ENCODE measurements at places on chromosomes 4 and X.

DNA sequence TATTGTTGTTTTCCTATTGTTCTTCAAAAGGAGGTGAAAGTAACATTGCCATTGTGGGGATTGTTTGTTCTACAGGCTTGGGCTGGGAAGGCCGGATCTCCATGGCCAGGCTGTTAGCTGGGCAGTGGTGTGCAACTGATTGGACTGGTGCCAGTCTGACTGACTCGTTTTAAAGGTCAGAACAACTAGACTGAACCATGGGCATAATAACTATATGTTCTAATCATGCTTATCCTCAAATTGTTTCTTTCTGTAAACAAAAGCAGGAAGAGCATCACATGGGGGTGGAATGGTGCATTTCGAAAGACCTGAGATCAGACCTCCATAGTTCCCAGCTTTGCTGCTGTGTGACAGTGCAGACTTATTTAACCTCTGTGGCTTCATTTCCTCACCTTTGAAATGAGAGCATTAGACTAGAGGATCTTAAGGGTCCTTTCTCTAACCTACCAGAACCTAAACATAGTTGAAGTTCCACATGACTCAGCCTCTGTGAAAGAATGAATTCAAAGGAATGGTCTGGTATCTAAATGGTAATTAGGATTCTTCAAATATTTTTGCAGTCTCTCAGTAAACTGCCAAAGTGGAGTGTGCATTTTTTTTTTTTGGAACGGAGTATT is 66.7 kb upstream of the PGRMC2 start:
- no peaks in the 10 kb centered on the region for H3K36me3 ChIP-seq
- H3K4me3 ChIP-seq, result no peak overlapping the region
- H3K27ac ChIP-seq, result peak overlapping the region; percentile 50
- no peaks in the 10 kb centered on the region for H3K27me3 ChIP-seq
- peaks cover 14% of the 10 kb centered on the region for H3K4me1 ChIP-seq

DNA sequence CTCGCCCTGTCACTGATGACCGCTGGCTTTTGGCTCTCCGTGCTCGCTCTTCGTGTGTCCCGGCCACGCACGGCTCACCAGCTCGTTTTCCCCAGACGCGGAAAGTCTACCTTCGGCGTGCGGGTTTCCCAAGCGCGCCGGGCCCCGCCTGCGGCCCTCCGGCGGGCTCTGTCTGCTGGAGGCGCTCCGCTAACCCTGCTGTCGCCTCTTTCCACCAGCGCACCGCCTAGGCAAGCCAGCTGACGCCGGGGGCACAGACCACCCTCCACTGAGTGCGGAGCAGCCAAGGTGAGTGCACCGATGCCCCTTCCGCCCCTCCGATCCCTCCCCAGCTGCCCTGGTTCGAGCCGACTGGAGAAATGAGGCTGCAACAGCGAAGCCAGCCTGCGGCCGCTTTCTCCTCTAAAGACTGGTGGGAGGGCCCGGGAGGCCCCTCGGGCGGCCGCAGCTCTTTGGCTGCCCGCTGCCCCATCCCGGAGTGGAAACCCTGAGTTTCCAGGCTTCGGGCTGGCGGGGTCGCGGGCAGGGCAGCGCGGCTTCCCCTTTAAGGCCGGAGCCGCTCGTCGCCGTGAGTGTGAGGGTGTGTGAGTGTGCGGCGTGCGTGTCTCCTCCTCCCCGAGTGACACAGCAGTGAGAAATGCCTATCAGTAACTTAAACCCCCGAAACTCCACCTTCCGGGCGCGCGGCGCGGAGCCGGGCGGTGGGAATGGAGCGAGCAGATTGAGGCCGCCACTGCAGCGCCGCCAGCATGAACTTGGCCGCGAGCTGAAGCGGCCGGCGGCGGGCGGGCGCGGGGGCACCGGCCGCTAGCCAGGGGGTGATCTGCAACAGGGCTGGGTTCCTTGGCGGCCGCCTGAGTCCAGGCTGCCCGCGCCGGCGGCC is at the start of gene MAMLD1:
Gene MAMLD1, plus strand, starts transcription at position 719 of the 883 bp plus-strand sequence. CDS start 82,200 bp downstream, outside the sequence.
- peak within 1 kb of the TSS; percentile 61 for H3K27ac ChIP-seq
- peaks cover 57% of the 10 kb centered on the region for H3K36me3 ChIP-seq
- peak within 1 kb of the TSS; percentile 84 for H3K4me3 ChIP-seq
- H3K4me1 ChIP-seq, result peaks cover 47% of the 10 kb centered on the region
- DNase-seq, result peak; percentile 70

- no peaks in the 10 kb centered on the region for H3K27me3 ChIP-seq
- H3K27ac ChIP-seq, result no peak overlapping the region
- no peaks in the 10 kb centered on the region for H3K4me1 ChIP-seq
- no peaks in the 10 kb centered on the region for H3K36me3 ChIP-seq
Measured at GRCh38 chrX:153739754-153740486, 15.3 kb downstream of the ABCD1 start.

- no peaks in the 10 kb centered on the region for H3K36me3 ChIP-seq
- no peak for DNase-seq
- H3K27me3 ChIP-seq, result no peaks in the 10 kb centered on the region
Measured at GRCh38 chrX:137547291-137547690, 18.6 kb upstream of the ZIC3 start.

- H3K27me3 ChIP-seq, result no peaks in the 10 kb centered on the region
- H3K36me3 ChIP-seq, result peaks cover 11% of the 10 kb centered on the region
- H3K4me1 ChIP-seq, result no peaks in the 10 kb centered on the region
- peak; percentile 38 for DNase-seq
Measured at GRCh38 chrX:155086202-155086840, 15.0 kb downstream of the BRCC3 start.

DNA sequence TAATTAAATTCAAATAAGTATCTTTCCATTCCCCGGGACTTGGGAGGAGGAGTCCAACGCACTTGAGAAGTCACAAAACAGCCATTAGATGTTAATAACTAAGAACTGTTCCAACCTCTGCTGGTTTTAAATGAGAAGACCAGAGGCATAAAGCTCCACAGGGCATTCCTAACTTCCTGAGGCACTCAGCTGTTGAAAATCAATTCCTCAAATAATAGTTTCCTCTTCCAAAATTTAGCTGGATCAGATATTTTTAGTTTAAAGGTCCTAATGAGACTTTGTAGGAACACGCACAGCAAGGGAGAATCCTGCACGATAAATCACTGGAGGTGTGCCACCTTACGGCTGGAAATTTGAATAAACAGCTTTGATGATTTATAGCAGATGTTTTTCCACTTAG is 504.3 kb upstream of the ZFP42 start:
- no peaks in the 10 kb centered on the region for H3K4me1 ChIP-seq
- H3K27me3 ChIP-seq, result no peaks in the 10 kb centered on the region
- no peaks in the 10 kb centered on the region for H3K36me3 ChIP-seq

GRCh38 chr4:122163767-122164166 is 11.6 kb downstream of the BLTP1 start:
- no peak overlapping the region for H3K27ac ChIP-seq
- peaks cover 9% of the 10 kb centered on the region for H3K4me1 ChIP-seq
- H3K4me3 ChIP-seq, result no peak overlapping the region

- no peaks in the 10 kb centered on the region for H3K27me3 ChIP-seq
- H3K36me3 ChIP-seq, result no peaks in the 10 kb centered on the region
- no peak overlapping the region for H3K4me3 ChIP-seq
- no peak for DNase-seq
- no peaks in the 10 kb centered on the region for H3K4me1 ChIP-seq
- no peak overlapping the region for H3K27ac ChIP-seq
Measured at GRCh38 chr4:109629775-109630174, 69.7 kb downstream of the MCUB start.

DNA sequence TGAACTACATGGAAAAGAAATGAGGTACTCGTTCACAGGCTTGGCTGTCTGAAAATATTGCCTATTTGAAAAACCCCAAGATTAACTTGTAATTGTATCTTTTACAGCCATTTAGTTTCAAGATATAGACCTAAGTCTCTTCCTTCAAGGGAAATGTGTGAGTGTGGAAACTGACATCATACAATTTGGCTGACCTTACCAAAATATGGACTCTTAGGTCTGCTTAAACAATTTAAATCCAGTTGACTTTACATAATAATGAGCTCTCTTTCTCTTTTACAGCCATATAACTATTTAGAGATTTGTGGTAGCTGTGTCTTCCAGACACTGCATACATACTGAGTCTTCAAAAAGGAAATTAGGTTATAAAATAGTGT is 186.9 kb downstream of the NR3C2 start:
- H3K27me3 ChIP-seq, result no peaks in the 10 kb centered on the region
- H3K4me1 ChIP-seq, result peaks cover 9% of the 10 kb centered on the region
- H3K27ac ChIP-seq, result no peak overlapping the region
- DNase-seq, result no peak
- no peak overlapping the region for H3K4me3 ChIP-seq

DNA sequence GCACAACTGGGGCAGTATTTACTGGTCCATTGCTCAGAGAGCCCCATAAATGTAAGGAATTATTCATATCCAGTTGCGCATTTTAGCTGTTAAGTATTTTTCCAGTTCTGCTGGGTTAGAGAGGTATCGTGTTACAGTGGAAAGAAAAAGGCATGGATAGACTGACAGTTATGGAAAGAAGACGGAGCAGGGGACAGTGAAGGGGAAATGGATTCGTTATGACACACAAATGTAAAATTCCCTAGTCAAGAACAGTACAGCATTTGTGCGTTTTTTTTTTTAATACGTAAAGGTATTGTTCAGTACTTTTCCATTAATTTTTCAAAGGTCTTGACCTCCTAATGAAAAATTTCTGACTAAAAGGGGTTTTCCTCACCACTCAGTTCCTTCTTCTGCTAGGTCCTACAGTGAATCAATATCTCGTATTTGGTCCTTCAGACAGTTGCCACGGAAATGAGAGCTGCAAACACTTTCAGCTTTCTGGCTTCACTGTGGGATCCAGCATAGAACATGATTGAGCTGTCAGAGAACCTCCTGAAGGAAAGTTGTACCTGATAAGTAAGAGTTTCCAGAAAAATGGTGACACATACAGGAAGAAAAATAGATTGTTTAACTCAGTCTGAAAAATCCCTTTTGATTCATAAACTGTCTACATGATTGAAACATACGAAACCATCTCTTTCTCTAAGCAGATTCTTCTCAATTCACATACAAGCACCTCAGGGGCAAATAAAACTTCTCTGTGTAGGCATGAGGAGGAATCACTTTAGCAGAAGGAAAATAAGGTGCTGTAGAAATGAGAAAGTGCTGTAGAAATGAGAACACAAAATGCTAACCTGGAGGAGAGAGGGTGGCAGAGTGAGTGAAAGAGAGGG is 21.8 kb upstream of the BBS12 start:
- H3K27ac ChIP-seq, result peak overlapping the region; percentile 79
- peak overlapping the region; percentile 44 for H3K4me3 ChIP-seq
- no peaks in the 10 kb centered on the region for H3K27me3 ChIP-seq
- peaks cover 8% of the 10 kb centered on the region for H3K4me1 ChIP-seq
- DNase-seq, result peak; percentile 25

Data from Calu3 (cell line).